SK-N-SH (cell line): ENCODE measurements at places on chromosomes 16 and 17. TPM values are rescaled to one million over a fixed set of nuclear protein-coding genes. Genes with fewer than 3 reads are reported as not detected.

GRCh38 chr16:58451945-58452401, 48.0 kb upstream of the NDRG4 start:
- no peak for DNase-seq
- H3K27me3 ChIP-seq: no peaks in the 10 kb centered on the region
- H3K27ac ChIP-seq: peak overlapping the region; percentile 70
- H3K4me1 ChIP-seq: peaks cover 43% of the 10 kb centered on the region

DNA sequence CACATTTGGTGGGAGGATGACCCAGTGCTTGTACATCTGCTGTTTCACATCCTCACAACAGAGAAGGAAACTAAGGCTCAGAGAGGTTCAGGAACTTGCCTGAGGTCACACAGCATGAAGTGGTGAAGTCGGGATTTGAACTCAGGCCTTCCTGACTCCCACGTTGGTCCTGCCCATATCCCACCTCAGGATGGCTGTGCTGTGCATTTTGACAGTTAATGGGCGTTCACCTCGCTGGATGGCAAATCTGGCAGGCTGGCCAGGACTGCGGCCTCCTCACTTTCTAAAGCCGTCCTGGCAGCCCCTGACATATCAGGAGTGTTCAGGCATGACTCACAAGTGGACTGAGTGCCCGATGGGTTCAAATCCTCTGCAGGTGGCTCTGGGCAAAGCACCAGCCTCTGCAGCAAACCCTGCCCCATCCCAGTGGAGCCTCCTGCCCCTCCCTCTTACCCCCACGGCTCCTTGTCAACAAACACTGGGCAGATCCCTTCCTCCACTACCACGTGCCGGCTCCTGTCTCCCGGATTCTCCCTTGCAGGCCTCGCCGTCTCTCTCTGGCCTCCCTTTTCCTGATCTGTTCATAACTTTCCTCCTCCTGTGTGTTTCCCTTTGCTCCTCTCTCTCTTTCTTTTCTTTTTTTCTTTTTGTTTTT, 29.2 kb downstream of the SOCS3 start:
- no peaks in the 10 kb centered on the region for H3K27me3 ChIP-seq
- H3K36me3 ChIP-seq: no peaks in the 10 kb centered on the region
- H3K4me1 ChIP-seq: peaks cover 2% of the 10 kb centered on the region; the same call in 1 of the 2 replicates
- H3K27ac ChIP-seq: peak overlapping the region; percentile 2; the same call in 1 of the 2 replicates
- DNase-seq: peak; percentile 29

DNA sequence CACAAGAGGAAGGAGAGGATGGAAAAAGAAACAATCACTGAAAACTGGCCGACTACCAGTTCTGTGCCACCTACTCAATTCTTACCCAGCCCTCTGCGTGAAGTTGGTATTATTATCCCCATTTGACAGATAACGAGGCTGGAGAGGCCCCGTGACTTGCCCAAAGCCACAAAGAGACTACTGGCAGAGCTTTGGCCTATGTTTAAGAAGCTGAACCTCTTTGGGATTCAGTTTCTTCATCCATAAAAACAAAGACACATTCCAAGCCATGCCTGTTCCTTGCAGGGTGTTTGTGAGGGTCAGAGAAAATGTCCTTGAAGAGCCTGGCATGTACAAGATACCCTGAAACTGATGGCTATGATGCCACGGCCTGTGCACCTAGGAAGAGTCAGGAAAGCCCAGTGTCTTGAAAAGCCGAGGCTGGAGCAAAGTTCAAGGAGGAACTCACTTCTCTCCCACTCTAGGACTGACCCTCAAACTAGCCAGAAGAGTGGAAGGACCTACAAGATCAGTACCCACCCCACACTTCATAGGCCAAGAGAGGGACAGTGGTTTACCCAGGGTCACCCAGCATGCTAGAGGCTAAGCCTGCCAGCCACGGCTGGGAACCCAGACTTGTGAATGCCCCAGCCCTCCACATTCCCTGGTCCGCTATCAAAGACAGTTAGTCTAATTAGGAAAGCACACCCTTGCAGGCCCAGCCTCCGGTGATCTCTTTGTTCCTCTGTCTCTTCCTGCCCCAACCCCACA, 1.6 kb upstream of the ACSF2 start:
- no peak overlapping the region; the same call in 1 of the 2 replicates for H3K4me3 ChIP-seq
- no peaks in the 10 kb centered on the region; the same call in 1 of the 2 replicates for H3K36me3 ChIP-seq
- H3K4me1 ChIP-seq: peaks cover 23% of the 10 kb centered on the region; the same call in 1 of the 2 replicates

- H3K4me1 ChIP-seq: no peaks in the 10 kb centered on the region
- H3K36me3 ChIP-seq: no peaks in the 10 kb centered on the region
- no peak overlapping the region for H3K27ac ChIP-seq
- DNase-seq: no peak
- H3K27me3 ChIP-seq: no peaks in the 10 kb centered on the region
- no peak overlapping the region for H3K4me3 ChIP-seq
Observed at GRCh38 chr17:40760105-40761016, 5.2 kb upstream of the KRT25 start.

GRCh38 chr16:15775663-15776304, 81.0 kb downstream of the MYH11 start:
- H3K36me3 ChIP-seq: no peaks in the 10 kb centered on the region
- H3K4me1 ChIP-seq: no peaks in the 10 kb centered on the region
- H3K27ac ChIP-seq: no peak overlapping the region
- H3K4me3 ChIP-seq: no peak overlapping the region
- DNase-seq: no peak

DNA sequence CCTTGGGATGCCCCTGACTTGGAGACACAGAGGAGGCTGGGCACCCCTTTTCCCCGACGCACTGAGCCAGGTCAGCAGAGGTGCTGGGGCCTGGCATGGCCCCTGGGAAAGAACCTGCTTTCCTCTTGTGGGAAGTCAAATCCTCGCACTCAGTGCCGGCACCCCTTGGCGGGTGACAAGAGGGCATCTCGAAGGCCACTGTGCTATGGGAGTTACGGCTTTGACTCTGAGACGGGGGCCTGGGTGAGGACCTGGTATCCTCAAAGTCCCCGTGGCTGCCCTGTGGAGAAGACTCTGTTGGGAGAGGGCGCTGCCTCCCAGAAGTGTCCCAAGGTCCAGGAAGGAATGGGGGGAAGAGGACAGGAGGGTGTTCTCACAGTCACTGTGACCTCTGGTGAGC, 117.0 kb downstream of the METRNL start:
- no peaks in the 10 kb centered on the region for H3K36me3 ChIP-seq
- DNase-seq: no peak

TTYH2 gene
- 16.1 and 17.0 TPM in 2 replicates for polyA plus RNA-seq
